ENCODE measurements at places on chromosomes 11 and 22.

DNA sequence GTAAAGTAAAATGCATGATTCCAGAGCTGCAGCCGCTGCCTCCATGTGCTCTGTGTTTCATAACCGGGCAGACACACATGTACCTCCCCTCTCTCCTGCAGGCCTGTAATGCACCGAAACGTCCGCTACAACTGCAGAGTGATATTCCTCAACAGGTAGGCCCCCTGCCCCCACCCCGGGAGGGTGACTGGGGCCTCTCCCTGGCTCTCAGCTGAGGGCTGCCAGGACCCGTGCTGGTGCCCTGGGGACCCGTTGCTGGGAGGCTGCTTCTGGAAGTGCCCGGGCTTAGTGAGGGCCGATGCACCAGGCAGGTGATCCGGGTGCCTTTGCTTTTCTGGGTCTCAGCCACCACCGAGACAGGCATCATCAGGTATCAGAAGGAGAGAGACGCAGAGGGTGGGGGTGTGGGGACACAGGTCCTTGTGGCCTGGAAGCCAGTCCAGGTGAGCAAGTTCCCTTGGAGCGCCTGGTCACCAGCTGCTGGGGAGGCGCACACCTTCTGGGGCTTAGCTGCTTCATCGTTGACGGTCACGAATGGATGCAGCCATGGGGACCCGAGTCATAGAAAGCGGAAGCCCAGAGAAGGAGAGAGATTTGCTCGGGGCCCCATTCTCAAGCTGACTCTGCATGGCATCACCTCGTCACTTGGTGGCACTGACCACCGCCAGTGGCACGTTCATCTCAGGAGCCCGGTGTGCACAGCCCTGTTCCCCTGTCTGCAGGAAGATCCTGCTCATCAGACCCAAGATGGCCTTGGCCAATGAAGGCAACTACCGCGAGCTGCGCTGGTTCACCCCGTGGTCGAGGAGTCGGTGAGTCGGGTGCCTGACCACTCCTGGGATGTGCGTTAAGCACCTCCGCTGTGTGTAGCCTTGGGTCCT, 10.6 kb downstream of the NADSYN1 start:
- no peak for DNase-seq

DNA sequence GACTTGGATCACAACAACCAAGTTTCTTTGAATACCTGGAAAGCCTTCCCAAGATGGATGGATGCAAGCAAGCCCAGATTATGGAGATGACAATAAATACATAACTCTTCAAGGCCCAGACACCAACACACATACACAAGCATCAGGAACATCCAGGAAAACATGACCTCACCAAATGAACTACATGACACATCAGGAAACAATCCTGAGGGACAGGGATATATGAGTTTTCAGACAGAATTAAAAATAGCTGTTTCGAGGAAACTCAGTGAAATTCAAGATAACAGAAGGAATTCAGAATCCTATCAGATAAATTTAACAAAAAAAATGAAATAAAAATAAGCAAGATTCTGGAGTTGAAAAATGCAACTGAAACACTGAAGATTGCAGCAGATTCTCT, 659.4 kb downstream of the METTL15 start:
- no peak for DNase-seq

DNA sequence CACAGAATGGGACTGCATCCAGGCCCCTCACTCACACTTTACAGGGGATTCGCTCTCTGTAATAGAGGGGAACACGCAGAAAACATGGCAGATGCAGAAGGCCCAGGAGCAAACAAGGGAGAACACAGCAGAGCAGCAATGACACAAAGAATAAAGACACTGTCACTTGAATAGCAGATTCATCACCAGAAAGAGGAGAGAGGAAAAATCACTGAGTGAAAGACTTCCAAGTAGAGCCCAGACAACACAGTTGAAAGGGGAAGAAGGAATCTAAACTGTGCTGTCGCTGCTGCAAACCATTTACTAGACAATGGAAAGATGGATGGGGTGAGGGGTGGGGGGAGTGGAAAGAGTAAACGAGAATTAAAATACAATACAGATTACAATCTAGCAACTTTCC, 28.8 kb upstream of the RAPSN start:
- no peak for DNase-seq

DNA sequence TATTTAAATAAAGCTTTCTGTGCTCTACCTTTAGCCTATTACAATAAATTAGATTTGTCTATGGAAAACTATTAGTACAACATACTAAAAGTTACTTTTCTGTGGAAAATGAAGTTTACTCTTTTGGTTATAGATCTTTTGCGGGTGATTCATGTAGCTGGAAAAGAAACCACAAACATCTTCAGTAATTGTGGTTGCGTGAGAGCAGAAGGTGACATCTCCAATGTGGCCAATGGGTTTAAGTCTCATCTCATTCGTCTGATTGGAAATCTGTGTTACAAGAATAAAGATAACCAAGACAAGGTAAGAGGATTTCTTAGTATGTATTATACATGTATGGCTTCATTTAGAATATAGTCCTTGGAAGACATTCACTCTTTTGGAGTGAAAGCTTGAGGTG, 68.6 kb downstream of the ATXN10 start:
- no peak for DNase-seq

- no peak for DNase-seq
Measured at GRCh38 chr22:41300661-41301060, 664 bp upstream of the ZC3H7B start.

- no peak for DNase-seq
Measured at GRCh38 chr22:46714550-46714949, 23.5 kb downstream of the CERK start.

DNA sequence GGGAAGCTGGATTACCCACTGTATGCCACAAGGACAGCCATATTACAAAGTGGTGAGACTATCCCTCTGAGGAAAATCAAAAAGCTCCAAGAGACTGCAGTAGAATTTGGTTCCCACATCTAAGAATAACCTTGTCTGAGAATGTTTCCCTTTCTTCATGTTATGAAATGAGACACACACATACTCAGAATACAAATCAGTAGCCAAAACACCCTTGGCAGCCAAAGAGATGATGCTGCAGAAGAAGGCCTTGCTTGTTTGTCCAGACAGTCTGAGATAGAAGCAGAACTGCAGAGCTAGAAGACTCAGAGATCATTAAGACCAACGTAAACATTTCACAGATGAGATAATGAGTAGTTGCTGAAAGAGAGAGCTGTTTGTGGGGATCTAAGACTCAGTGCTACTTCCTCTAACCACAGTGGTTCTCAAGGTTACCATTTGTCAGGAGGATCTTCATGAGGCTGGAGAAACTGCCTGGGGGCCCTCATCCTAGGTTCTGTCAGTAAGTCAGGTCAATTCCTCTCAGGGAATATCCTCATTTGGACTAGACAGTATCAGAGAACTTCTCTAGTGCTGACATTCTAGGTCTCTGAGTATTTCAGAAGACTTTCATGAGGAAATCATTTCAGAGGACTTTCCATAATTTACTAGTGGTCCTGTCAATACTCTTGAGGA, 38.9 kb downstream of the RELT start:
- no peak for DNase-seq

DNA sequence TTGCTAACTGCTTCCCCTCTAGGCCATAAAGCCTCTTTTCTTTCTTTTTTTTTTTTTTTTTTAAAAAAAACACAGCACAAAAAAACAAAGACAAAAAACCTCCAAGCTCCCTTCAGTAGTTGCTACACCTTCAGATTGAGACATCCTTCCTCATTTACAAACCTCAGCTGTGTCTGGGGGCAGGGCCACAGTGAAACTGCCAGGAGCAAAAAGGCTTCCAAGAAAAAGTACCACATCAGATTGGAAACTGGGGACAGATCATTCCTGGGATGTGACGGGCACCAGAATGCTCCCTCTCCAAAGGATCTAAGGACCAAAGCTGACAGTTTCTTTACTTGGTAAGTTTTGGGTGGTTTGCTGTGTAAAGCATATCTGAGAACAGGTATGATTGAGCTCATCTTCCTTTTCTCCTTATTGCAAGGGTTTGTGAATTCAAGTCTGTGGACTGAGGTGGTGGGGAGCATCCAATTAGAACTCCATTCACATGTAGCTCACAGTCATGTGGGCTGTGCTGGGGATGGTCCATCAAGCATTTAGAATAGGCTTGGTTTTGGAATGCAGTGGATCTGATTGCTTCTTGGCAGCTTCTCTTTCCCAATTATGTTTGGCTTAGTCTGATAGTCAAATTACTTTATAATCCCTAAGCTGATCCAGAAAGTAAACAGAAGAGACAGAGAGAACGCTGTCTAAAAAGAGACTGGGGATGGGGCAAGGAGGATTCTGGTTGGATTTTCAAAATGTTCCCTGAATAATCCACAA, 705 bp downstream of the BBOX1 start:
- no peak for DNase-seq

DNA sequence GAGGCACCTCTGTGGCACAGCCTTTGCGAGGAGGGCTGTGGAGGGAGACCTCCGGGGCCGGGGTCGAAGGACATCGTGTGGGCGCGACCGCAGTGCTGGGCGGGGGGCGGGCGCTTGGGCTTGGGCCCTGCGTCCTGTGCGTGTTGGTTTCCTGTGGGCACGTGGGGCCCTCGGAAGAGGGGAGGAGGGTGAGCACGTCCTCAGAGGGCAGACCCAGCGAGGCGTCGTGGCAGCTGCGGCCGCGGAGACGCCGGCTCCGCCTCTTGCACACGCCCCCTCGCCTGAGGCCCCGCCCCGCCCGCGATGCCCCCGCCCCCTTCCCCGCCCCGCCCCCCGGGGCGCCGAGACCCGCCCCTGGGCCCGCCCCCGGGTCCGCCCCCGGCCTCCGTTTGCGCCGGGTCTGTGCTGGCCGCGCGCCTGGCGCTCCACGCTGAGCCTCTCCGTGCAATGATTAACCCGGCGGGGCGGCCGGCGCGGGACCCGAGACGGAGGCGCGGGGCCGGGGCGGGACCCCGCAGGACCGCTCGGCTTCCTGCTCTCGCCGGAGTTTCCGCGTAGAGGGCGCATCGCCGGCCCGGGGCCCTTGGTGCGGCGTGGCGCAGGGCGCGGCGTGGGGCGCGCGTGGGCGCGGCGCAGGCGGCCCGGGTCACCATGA, at the start of gene PRR5:
PRR5 (plus strand) TSS at position 381 of the 655 bp plus-strand sequence; CDS start at position 652, 271 bp downstream.
- peak; percentile 60 for DNase-seq

DNA sequence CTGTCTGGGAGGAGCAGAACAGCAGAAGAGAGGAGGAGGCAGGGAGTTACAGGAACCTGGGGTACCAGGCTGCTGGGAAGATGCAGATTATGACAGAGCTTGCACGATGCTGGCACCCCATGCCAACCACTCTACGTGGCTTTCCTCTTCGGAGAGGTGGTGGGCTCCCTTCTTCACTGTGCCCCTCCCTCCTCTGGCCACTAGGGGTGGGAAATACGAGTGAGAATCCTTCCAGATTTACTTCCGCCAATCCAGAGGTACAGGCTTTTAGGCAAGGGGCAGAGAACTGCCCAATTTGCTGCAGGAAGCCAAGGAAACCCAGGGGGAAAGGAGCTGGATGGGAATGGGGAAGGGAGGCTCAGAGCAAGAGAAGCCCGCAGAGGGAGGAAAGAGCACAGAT, 12.3 kb downstream of the HYOU1 start:
- DNase-seq = no peak

- DNase-seq = no peak
Measured at GRCh38 chr11:13008061-13008435, 1.1 kb upstream of the RASSF10 start.

Data from WERI-Rb-1 (cell line).